ENCODE measurements at places on chromosomes 7 and 10.

- no peak for DNase-seq
Observed at GRCh38 chr10:5540891-5541290, 16.1 kb downstream of the CALML3 start.

DNA sequence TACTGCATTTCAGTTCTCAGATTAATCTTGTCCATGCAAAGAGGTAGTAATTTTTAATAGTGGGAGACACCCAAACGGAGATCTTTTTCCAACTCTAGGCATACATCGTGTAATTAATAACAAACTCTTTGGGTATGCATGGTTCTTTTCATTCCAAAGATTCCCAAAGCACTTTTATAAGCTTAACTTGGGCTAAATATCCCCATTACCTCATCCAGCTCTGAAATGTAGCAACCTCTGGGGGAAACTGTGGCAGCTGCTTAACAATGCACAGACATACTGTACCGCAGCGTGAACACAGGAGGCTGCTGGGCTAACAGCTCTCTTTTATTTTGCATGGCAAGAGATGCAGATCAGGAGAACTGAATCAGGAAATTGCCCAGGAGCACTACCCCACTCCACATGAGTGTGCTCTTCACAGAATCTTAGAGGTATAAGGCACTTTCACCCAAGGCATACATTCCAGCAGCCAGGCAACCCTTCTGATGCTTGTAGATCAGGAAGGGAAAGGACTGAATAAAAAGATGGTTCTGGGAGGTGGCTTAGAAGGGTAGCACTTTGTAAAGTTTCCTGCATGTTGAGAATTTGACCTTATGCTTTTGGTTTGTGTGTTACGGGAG is 114.4 kb upstream of the GLI3 start:
- DNase-seq: peak; percentile 87

DNA sequence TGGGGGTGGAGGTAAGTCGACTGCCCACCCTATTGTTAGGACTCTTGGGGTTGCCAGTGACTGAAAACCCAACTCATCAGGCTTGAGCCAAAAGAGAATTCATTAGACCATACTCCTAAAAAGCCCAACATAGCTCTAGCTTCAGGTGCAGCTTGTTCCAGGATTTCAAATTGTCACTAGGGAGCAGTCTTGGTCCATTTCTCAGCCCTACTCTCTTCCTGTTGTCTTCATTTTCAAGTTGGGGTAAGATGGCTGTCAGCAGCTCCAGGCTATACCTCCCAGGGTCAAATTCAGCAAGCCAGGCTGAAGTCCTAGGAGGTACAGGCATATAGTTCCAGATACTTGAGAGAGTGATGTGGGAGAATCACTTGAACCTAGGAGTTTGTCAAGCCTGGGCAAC is 14.9 kb upstream of the COL13A1 start:
- no peak for DNase-seq

DNA sequence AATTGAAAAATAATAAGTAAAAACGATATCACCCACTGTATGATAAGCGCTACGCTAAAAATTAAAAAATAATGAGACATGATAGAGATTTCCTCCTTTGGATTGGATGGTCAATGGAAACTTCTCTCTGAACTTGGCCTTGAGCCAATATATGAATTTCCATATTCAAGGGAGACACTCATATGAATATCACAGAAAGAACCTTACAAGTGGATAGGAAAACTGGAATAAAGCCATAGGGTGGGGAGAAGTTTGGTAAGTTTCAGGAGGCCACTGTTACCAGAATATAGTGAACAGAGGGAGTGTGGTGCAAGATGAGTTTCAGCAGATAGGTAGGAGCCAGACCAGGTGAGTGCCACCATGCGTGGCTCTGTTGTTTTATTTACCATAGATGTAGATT is 147.2 kb downstream of the SEM1 start:
- DNase-seq: no peak

GRCh38 chr10:79491143-79491835 is 21.0 kb upstream of the EIF5AL1 start:
- DNase-seq: no peak

- no peak for DNase-seq
Observed at GRCh38 chr10:6384847-6385246, 182.1 kb downstream of the PFKFB3 start.

GRCh38 chr7:155187061-155187785 is 110.5 kb upstream of the INSIG1 start:
- DNase-seq: no peak

GRCh38 chr10:78853864-78854263 is 214.9 kb upstream of the ZMIZ1 start:
- DNase-seq: no peak

DNA sequence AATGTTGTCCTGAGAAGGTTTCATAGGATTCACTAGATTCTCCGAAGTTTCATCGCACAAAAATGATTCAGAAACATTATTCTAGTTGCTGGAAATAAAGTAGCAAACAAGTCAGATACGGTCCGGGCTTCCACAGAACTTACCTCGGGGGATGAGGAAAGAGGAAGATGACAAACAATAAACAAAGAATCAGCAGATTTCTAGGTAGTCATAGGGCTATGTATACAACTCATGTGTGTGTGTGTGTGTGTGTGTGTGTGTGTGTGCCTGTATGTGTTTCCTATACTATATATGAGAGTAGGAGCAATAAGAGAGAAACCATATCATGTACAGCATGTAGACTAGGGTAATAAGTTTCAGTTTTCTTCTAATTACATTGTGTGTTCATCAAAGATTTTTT is 16.5 kb downstream of the TMEM236 start:
- no peak for DNase-seq

DNA sequence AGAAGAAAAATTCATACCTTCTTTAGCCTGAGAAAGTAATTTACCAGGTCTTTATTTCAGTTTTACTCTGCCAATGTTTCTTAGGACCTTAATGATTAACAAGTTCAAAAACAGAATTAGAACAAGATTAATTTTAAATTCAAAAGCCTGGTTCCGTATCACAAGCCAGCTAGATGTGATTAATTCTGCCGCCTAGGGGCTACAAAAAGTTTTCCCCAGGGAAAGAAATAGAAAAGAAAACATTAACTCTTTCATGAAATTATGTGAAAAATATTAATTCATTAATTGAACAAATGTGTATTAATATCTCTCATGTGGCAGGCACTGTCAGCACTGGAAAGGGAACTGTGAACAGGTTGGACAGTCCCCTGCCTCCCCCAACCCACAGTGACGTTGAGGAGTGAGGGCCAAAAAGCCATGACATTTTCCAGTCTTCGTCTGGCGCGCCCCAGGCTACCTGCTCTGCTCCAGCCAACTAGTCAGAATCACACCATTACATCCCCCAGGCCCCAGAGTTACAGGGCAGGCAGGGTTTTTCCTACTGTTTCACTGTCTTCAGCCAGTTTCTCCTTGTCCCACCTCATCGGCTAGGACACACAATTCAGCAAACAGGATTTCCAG is 20.1 kb downstream of the TMEM176A start:
- no peak for DNase-seq

DNA sequence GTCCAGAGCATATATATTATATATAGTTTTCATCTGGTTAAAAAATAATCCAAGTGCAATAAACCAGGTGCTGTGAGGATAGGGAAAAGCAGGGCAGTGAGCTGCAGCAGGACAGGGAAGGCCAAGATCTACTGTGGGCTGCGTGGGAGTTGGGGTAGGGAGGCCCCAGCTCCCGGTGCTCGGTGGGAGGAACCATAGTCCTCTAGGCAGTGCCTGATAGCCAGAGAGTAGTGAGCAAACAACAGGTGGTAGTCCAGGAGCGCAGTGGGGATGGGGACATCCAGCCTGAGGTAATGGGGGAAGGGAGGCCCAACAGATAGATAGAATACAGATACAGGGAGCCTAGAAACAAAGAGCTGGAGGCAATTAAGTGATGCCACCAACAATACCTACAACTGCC is 4.1 kb upstream of the BMPR1A start:
- DNase-seq: no peak

DNA sequence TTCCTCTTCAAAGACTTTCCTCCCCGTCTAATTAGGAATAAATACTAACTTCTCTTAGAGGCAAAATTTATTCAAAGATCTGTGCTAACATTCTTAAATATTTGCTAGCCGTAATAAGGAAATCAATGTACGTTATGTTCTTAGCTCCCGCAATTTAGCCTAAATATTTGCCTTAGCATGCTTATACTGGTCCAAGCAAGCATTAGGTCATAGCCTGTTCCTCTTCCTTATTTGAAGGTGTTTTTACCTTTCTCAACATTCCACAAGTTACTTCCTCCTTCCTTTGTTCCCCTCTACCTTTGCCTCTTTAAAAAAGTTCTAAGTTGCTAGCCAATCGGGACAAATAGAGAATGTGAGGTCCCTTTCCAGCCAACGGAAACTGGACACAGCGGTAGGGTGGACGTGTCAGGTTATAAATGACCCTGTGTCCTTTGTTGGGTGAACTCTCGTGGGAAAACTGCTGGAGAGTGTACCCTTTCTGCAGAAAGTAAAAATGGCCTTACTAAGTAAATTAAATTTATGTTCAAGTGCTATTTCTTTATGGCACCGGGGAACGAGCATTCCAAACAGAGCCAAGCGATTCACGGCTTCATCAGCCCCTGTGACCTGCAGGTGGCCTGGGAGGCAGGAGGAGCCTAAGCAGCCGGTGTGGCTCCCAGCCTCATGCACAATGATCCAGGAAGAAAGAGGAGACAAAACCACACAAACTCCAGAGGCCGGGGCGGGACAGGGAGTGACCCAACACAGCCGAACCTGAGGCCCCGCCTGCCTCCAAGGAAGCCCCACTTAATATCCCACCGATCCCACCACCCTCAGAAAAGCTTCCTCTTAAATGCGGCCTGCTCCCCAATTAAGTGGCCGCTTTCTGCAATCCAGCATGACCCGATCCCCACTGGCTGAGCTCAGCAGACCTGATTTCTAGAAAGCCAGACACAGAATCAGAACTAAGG is 67.0 kb downstream of the ZRANB1 start:
- DNase-seq: no peak

DNA sequence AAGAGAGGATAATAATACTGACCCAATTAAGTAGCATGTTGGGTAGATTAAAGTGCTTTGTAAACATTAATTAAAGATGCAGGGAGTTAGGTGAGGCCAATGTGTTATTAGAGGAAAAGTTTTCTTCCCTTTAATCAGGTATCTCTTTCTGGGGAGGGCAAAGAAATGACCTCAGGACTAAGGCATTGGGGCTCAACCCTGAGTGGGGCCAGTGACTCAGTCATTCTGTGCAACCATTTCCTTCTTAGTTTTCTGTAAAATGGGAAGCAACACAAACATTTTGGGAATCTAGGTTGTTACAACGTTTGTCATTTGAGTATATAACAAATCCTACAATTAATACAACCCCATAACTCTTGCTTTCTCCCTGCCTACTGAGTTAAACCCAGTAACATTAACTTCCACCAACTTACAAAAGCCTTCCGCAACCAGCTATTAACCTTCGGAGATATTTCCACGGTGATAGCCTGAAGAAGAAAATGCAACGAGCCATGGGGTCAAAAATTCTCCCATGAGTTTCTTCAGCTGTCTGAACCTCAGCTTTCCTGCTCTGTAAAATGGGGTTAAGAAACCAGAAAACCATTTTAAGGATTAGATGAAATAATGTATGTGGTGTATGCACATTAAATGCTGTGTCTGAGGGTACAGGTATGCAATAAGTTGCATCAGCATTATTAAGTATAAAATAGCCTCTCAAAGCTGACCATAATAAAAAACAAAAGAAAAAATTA is 965 bp upstream of the PROSER2 start:
- DNase-seq: no peak

DNA sequence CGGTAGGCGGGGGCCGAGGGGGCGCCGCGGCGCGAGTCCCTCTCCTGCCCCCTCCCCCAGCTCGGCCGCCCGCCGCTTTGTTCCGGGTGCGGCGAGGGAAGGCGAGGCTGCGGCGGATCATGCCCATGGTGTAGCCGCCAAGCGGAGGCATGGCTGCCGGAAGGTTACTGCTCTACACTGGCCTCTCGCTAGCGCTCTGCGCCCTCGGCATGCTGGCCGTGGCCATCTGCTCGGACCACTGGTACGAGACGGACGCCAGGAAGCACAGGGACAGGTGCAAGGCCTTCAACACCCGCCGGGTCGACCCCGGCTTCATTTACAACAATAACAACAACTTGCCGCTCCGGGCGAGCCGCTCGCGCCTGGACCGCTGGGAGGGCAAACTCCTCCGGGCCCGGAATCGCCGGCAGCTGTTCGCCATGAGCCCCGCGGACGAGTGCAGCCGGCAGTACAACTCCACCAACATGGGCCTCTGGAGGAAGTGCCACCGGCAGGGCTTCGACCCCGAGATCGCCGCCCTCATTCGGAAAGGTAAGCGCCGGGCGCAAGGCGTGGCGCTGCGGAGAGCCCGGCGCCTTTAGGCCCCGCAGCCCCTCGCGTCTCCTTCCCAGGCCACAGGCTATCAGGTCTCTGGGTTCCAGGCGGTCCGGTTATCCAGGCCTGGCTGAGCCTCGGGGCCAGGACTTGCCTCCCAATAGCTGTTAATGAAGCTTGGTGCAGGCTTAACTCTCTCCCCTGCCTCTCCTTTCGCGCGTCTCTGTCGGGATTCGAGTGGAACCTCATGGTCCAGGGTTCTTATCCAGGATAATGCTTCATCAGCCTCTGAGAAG is 513 bp downstream of the TMEM178B start:
- no peak for DNase-seq

GRCh38 chr7:127337581-127337980 is 54.9 kb downstream of the ZNF800 start:
- no peak for DNase-seq

GRCh38 chr10:35136263-35136815 is 9.7 kb downstream of the CREM start:
- no peak for DNase-seq

- DNase-seq: no peak
Observed at GRCh38 chr7:117862378-117862777, 10.9 kb downstream of the CTTNBP2 start.

GRCh38 chr10:35000936-35001335 is 89.2 kb downstream of the CUL2 start:
- DNase-seq: no peak

- DNase-seq: no peak
Observed at GRCh38 chr10:112124866-112125265, 58.7 kb downstream of the GPAM start.

GRCh38 chr7:18508443-18509427 is 13.2 kb downstream of the HDAC9 start:
- DNase-seq: peak; percentile 85

DNA sequence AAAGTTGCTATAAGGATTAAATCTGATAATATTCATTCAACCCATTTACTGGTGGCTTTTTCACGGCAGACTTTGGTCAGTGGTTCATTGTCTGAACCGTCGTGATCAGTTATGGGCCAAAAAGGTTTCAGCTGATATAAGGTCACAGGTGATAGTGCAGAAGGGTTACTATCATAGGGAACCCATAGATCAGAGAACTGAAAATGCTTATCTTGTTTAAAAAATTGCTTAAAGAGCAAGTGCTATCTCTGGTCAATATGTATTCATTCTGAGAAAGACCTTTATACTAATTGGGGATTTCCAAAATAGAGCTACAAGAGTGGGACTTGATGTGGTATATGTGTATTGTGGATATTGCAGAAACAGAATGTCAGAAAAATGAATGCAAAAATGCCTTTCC is 147.8 kb upstream of the SEMA3E start:
- no peak for DNase-seq

DNA sequence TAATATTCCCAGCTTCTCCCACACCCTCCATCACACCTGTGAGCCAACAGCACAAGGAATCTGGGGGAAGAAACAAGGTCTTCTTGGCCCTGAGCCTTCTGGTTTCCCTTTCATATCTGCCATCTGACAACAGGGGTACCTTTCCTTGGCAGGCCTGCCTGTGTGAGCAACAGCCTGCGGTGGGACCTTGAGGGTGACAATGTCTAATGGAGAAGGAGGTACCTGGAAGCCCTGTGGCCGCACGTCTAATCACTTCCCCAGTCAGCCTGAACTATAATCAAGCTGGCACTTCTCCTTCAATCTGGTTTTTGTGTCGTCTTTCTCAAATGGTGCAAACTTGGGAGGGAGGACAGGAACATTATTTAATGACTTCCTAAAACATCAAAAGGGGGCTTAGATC is 41.2 kb downstream of the NRCAM start:
- DNase-seq: no peak
